ENCODE measurements at places on chromosomes 12 and 14.

GRCh38 chr14:97385727-97386126 is 588.5 kb downstream of the VRK1 start:
- DNase-seq = no peak

DNA sequence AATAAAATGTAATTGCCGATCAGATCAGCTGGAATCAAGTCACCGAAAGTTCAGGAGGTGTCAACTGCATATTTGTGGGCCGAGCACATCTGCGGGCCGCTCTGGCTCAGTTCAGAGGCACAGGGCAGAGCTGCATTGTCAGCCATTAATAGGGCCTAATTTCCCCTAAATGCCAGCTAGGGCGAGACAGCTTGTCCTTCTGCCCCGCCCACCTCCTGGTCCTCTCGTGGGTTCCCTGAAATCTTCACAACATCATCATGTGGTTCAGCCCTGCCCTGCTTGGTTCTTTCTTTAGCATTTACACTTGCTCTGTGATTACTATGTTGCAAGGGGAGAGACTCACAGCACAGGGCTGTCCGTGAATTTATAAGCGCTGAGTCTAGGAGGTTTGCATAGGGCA is 148.9 kb downstream of the CHST11 start:
- no peak for DNase-seq

GRCh38 chr12:19804737-19805136 is 365.4 kb downstream of the AEBP2 start:
- DNase-seq = no peak

- DNase-seq = no peak
These were observed 78.0 kb downstream of the DERA start for GRCh38 chr12:15988983-15989755.

GRCh38 chr14:89425931-89426330 is 8.9 kb upstream of the FOXN3 start:
- DNase-seq = no peak

- no peak for DNase-seq
These were observed 9.6 kb downstream of the TSPAN9 start for GRCh38 chr12:3086729-3087323.

DNA sequence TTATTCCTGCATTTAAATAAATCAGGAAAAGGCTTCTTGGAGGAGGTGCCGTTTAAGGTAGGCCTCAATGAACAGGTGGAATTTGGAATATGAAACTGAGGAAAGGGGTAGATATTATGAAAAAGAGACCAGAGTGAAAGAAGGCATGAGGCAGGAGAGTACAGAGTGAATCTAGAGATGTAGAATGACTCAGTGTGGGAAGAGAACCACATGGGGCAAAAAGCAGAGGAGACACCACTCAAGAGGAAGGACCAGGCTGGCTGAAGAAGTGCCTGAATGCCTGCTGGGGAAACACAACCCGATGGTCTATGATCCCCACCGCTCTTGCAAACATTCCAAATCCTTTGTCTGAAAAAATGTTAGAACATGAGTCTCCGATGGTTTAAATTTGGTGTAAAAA is 1134.1 kb downstream of the VRK1 start:
- DNase-seq = no peak

GRCh38 chr14:105841022-105842009 is 314.9 kb downstream of the TMEM121 start:
- DNase-seq = no peak

Measured in CD4-positive, alpha-beta T cell treated with Interleukin-15 for 4 hours (primary cell).